AG04450 (cell line): ENCODE measurements at places on chromosomes 5 and 9.

DNA sequence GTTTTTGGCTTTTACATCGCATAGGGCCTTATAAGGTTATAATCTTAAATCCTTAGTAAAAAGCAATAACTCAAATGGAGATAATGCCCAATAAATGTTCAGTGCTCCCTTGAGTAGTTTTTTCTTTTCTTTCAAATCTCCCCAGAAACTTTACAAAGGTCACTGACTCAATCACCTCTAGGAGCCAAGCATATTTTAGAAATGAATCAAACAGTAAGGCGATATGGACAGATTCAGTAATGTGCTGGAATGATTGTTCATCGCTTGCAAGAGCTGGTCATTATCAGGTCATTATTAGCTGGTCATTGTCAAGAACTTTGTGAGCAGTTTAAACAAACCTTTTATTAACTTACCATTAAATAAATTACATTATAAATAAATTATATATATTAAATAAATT is 130.4 kb upstream of the SLIT3 start:
- no peak for DNase-seq

- peak; percentile 23 for DNase-seq
These were observed 36.4 kb downstream of the PWWP2A start for GRCh38 chr5:160082614-160083500.

DNA sequence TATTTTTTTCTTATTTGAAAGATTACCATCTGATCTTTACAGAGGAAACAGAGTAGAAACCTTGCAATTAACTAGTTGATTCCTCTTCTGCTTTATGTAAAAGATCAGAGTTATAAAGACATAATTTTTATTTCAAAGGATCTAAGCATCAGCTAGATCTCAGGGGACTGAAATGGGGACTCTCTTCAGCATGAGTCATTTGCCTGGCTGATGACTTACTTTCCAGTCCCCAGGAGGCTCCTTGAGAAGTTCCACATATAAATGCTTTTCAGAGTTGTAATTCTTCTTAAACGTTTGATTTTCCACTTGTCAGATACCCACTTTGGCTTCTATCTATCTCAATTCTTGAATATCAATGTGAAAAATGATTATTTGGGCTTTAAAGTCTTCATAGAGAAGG is 389.4 kb downstream of the RAB3C start:
- no peak for DNase-seq

- DNase-seq, result no peak
These were observed 289.3 kb downstream of the KIAA0825 start for GRCh38 chr5:94329115-94329514.

- no peak for DNase-seq
These were observed 64.6 kb downstream of the ENC1 start for GRCh38 chr5:74575741-74576538.

- no peak for DNase-seq
These were observed 46.5 kb upstream of the GDNF start for GRCh38 chr5:37886242-37886905.

- DNase-seq, result no peak
These were observed 416.5 kb upstream of the TLE4 start for GRCh38 chr9:79155308-79155707.
